AG20443 (cell line): ENCODE measurements at places on chromosomes 2 and 18.
A peak's percentile ranks its signal among the peaks of the same experiment; 100 is the strongest.

DNA sequence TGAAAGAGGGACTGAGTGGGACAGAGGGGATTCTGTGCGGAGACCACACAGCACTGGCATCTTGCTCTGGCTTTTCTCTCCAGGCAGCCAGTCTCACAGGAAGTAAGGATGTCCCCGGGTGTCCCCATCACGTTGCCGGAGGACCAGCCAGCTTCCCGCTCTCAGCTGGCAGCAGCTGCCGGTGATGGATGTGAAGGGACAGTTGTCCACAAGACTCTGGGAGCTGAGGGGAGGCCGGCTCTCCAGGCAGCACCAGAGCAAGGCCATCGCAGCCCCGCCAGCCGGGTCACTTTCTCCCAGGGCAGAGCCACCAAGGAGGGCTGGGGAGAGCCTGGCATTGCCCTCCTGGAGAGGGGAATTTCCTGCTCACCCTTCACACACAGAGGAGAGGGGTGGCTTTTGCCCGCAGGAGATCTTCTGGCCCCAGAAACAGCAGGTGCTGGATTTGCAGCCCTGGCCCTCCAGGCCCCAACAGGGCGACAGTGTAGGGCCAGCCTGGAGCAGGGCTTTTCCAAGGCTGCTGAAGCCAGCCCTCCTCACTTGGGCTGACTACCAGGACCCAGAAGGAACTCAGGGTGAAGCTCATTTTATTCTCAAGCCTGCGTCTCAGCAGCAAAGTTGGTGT lies 24.0 kb upstream of the B3GNT7 start:
- DNase-seq = no peak

DNA sequence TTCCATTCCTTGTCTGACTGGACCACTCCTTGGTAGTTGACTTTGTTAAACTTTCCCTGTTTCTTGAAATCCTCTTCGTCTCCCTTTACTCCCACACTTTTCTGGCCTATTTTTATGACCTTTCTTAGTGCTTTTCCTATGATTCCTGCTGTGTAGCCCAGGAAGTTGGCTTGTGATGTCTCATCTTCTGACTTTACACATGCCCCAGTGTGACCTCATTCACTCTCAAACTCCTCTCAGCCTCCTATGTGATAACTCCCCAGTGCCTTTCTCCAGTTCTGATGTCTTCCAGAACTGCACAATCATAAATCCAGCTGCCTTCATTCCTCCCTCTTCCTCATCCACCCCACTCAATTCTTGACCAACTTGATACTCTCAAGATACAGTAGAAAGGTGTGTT lies 407.6 kb downstream of the TGIF1 start:
- DNase-seq = peak; percentile 9

DNA sequence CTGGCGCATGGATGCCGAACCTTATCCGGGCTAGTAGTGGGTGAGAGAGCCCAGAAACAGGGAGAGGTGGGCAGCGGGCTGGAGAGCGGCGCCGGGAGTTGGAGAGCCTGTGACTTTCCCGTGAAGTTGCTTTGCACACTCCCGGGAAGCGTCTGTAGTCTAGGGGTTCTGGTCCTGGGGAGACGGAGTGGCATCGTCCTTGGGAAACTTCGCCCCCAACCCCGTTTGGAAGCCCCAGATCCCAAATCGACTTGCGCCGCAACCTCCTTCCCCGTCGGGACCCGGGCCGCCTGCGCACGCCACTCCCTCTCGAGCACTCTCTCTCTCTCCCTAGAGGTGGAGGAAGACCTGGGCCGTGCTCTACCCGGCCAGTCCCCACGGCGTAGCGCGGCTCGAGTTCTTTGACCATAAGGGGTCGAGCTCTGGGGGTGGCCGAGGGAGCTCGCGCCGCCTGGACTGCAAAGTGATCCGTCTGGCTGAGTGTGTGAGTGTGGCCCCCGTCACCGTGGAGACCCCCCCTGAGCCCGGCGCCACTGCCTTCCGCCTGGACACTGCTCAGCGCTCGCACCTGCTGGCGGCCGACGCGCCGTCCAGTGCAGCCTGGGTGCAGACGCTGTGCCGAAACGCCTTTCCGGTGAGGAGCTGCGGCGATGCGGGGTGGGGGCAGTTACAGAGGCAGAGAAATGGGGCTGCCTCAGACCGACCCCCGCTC lies 456 bp downstream of the DOK1 start:
- DNase-seq = peak; percentile 51

GRCh38 chr2:127829845-127830246 lies 18.9 kb upstream of the WDR33 start:
- no peak for DNase-seq

DNA sequence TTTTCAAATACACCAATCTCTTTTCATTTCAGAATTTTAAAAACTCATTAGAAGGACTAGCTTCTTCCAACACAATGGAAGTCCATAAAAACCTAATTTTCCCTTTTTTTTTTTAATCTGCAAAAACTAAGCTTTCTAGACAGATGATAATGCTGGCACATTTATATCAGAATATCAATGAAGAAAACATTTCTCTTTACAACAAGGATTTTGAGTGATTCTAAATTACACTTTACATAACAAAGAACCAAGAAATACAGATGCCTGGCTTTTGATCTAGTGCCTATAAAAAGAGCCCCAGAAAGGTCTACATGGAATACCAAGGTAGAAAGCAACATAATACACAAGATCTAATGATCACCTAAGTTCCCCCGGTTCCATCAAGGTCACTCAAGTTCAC lies 108.0 kb downstream of the AFF3 start:
- no peak for DNase-seq

GRCh38 chr2:54206596-54206995 lies 49.4 kb downstream of the TSPYL6 start:
- peak; percentile 26 for DNase-seq

- no peak for DNase-seq
These were observed 45.2 kb upstream of the TTR start for GRCh38 chr18:31546476-31546875.

DNA sequence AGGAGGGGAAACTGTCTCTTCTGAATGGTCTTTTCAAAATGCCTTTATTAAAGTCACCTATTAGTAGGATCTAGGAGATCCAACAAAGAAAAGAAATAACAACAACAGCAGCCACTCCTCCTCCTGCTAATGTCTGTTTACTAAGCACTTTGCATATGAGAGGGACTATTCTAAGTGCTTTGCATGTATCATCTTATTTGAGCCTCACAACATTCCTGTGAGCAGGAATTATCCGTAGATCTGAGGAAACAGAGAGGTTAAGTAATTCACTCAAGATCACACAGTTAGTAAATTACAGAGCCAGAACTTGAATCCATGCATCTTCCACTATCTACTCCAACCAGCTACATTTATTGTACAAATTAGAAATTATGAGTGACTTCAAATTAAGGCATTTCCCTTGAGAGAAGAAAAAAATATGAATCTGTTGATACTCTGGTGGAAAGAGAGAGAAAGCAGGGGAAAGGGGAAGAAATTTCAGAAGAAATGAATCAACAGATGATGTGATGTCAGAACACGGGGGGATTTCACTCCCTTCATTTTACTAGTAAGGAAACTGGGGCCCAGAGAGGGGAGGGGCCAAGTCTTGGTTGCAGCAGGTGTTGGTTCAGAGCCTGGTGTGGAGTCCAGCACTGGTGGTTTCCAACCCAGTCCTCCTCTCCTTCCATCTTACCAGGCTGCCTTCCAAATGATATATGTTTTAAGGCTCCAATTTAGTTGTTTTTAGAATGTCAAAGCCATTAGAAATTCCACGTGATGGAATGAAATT lies 49.7 kb downstream of the TSN start:
- DNase-seq = no peak

GRCh38 chr18:5895299-5895875 lies at the start of gene TMEM200C:
Gene TMEM200C (minus strand): TSS chr18:5895522. CDS start chr18:5892063, 3,459 bp downstream.
- no peak for DNase-seq

DNA sequence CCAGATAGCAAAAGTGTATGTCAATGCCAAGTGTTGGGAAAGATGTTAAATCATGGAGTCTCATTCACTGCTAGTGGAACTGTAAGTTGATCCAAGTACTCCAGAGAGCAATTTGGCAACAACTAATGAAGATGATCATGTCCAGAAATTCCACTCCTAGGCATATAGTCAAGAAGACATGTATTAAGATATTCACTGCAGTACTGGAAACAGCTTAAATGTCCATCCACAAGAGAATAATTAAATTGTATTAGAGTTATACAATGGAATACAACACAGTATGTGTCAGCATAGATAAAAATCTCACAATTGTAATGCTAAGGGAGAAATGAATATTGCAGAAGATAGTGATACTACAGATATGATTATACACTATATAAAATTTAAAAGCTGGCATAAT lies 15.2 kb upstream of the LBH start:
- peak; percentile 35 for DNase-seq

DNA sequence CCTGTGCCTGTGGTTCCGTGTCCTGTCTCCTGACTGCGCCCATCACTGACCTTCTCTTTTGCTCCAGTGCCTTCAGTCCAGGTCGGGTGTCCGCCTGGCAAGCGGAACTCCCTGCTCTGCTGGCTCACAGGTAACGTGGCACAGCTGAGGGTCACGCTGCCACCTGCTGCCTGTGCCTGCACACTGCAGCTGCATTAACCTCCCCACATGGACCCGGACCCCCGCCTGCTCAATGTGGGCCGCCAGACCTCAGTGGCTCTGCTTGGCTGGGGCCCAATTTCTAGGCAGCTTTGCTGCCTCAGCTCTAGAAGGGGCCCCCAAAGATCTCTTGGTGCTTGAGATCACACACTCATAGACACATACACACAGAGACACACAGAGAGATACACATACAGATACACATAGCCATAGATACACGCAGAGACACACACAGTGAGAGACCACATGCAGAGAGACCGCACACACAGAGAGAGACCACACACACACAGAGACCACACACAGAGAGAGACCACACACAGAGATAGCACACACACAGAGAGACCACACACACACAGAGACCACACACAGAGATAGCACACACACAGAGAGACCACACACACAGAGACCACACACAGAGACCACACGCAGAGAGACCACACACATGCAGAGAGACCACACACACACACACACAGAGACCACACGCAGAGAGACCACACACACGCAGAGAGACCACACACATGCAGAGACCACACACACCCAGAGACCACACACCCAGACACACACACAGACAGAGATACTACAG lies 14.9 kb upstream of the CNNM3 start:
- peak; percentile 84 for DNase-seq

DNA sequence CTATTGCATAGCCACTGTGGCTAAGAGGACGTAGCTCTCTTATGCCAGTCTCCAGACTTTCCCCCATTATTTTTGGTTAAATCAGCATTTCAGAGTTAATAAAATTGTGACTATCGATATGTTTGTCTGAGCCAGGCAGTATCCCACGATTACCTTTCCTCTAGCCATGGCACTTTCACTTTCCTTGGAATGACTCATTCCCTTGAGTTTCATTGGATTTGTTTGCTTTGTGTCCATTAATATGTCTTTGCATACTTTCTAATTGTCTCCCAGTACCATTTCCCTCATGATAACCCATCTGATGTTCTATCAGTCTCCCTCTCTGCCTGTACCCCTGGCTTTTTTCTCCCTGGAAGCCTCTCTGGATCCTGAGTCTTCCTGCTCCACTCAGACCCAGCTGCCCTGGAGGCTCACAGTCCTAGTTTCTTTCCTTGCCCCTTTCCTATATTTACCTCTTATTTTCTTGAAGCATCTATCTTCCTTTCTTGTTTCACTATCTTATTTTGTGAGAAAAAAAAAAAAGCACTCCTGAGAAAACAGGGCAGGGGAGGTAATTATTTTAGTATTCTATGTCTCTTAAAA lies 126.1 kb downstream of the MTX2 start:
- no peak for DNase-seq

GRCh38 chr2:139296672-139297209 lies 516.6 kb upstream of the NXPH2 start:
- no peak for DNase-seq
